ENCODE measurements at places on chromosomes 5 and 9.
A peak's percentile ranks its signal among the peaks of the same experiment; 100 is the strongest.

DNA sequence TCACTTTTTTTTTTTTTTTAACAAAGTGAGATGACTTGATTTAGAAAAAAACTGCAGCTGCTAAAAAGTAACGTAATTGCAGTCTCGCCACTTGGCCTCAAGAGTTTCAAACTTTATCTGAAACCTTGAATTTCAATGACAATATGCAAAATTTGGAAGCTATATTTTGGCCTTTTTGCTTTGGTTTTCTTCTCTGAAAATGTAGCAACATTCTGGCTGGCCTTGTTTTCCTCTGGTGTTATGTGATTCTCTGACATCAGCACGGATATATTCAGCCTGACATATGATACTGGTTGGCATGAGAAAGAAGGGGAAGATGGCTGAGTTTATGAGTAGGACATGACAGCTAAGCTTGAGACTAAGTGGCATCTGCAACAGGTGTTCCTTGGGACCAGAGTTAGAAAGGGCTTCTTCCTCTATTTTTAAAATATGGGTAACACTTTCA lies 136.5 kb downstream of the MEF2C start:
- DNase-seq = no peak

DNA sequence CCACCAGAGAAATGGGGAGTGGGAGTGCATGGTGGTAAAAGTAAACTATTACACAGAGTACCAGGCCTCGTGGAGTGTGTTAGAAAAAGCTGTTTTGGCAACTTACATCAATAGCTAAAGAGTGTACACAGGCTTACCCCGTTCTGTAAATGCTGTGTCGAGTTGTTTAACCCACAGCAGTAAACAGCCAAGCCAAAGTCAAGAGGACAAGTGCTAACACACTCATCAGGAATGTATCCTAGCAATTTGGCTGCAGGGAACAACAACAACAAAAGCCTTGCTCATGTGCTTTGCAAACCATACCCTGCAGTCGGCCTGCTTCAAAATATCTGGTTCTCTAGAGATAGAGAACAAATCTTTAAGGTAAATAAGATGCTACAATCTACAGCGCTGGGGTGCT lies 15.9 kb downstream of the DAP start:
- DNase-seq = no peak

DNA sequence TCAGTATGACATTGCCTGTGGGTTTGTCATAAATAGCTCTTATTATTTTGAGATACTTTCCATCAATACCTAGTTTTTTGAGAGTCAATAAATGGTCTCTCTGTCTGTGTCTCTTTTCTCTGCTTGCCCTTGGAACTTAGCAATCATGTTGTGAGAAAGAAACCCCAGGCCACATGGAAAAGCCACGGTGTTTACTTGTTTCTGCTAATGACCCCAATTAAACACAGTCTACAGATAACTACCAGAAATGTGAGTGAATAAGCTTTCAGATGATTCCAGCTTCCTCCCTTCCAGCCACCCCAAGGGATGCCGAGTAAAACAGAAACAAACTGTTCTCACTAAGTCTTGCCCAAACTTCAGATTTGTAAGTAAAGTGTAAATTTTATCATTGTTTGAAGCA lies 584.9 kb downstream of the MAT2B start:
- DNase-seq = no peak

DNA sequence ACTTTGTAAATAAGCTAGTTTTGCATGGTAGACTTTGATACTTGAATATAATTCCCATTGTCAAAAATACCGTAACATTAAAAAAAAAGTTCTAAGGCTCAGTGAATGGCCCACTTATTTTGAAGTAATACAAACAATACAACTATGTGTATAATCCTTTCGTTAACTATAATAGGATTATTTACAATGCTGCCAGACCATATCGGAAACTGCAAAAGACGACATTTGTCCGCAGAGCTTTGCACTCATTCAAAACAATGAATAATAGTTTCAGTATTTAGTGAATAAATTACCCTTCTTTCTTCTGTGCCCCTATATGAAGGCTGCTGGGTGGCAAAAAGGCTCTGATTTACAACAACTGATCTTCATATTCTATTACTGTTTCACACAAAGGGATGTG lies 121.8 kb downstream of the DROSHA start:
- no peak for DNase-seq

GRCh38 chr9:132943651-132944293 lies 644 bp downstream of the TSC1 start:
- peak; percentile 28 for DNase-seq

GRCh38 chr5:449151-449550 lies 6.2 kb downstream of the EXOC3 start:
- no peak for DNase-seq

DNA sequence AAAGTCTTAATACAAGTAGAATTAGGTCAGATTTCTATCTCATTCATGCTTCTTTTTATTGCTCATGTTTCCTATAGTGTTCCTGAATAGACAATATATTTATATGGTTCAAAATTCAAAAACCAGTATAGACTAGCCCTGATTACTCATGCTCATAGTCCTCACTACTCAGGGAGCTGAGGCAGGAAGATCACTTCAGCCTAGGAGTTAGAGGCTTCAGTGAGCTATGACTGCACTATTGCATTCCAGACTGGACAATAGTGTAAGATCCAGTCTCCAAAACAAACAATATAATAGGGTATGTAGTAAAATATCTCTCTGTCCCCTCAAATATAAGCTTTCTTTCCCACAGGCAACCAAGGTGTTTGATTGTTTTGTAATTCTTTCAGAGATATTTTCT lies 2.4 kb downstream of the ANKRD31 start:
- DNase-seq = no peak

GRCh38 chr9:115038178-115038577 lies 79.8 kb downstream of the TNC start:
- DNase-seq = no peak

- peak; percentile 92 for DNase-seq
Measured at GRCh38 chr9:101530076-101530711, 3.5 kb upstream of the RNF20 start.

DNA sequence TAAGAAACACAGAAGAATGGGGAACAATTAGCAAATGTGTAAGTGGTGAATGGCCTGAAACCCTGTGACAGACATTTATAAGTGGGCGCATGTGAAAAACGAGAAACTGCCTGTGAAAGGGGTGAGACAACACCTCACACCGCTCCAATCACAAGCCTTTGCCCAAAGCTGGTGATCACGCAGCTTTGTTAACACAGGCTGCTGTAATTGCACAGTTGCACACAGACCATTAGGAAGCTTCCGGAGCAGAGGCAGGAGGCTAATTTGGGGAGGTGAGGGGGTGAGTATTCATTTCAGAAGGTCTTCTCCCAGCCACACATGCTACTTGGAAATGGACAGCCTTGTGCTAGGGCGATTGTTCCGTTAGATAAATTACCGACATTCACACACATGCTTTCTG lies 294.0 kb downstream of the MED10 start:
- DNase-seq = no peak

DNA sequence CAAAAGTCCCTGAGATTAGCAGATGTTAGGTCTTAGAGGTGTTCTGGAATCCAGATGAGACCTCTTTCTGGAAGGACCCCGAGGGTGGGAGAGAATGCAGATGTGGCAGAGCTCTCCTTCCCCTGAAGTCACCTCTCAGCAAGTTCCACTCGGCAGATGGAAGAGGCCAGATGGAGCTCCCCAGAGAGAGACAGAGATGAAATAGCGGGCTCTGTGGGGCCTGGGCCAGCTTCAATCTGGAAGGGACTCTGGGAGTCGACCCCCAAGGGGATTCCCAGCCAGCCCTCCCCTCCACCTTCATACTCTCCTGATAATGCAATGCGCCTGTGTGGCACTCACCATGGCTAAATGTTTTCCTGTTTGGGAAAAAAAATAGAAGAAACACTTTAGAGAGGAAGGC lies 60.2 kb downstream of the WNK2 start:
- no peak for DNase-seq

DNA sequence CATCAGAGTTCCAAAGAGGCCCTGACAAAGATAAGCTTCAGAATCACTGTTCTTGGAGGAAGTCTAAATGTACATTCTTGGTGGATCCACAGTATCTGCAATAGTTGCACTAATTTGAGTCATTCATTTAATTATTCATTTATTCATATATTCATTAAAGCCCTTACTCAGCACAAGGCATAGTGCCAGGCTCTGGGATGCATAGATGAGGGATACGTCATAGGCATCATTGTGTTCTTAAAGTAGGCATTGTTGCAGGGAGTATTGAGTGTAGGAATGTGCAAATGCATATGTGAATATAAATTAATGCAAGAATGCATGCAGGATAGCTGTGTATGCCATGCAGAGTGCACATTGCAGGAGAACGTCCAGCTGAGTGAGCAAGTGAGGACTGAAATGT lies 100.7 kb downstream of the DRD1 start:
- no peak for DNase-seq

DNA sequence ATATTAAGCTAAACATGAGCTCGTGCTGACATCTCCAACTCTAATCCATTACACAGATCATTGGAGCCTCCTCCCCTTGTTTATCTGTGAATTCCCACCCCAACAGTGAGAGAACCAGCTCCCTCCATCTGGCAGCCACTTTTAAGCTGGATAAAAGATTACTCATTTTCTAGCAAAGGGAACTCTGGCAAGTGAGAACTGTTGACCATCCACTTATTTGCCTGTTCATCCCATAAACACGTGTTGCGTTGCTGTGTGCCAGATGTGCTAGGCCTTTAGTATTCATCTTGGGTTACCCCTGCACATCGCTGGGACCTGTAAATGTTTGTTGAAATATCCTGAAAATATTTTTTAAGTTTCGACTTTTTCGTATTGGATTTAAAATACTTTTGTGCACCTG lies 2.4 kb upstream of the TOR1A start:
- DNase-seq = peak; percentile 42

DNA sequence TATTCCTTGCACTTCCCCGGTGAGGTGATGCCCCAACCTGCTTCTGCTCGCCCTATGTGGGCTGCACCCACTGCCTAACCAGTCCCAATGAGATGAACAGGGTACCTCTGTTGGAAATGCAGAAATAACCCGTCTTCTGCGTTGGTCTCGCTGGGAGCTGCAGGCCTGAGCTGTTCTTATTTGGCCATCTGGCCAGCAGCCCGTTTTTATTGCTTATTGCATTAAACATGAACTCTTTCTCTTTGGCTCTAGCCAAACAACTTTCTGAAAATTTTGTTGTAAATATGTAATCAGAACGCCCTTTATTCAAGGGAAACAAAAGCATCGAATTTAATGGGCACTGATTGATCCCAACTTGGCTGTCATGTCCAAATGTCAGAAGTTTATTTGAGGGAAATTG lies 124.7 kb upstream of the FTMT start:
- no peak for DNase-seq

DNA sequence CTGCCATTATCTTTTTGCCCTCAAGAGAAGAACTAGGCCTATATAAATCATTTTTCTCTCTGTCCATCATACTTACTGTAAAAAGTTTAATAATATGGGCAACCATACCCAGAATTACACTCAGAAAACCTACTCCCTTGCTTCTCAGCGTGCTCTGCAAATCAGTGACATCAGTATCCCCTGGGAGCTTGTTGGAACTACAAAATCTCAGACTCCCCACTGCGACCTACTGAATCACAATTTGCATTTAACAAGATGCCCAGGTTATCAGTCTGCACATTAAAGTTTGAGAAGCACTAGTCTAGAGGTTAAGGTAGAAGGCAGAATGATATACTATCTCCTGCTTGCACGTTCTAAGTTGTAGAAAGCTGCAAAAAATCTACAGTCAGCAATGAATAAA lies 127.2 kb downstream of the MLLT3 start:
- DNase-seq = no peak

DNA sequence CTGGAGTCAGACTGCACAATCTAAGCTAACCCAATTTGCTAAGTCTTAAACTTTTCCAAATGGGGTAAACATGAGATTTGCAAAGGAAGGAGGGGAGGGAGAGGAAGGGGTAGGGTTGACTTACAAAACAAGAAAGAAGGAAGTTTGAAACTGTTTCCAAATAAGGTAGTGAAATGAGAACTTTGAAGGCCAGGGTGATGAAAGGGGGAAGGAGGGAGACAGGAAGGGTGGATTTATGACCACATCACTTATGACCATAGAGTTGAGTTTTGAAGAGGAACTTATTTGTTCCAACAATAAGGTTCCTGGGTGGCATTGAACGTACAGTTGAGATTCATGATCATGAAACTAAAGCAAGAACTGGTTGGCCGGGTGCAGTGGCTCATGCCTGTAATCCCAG lies 72.5 kb upstream of the DAPK1 start:
- DNase-seq = peak; percentile 64

DNA sequence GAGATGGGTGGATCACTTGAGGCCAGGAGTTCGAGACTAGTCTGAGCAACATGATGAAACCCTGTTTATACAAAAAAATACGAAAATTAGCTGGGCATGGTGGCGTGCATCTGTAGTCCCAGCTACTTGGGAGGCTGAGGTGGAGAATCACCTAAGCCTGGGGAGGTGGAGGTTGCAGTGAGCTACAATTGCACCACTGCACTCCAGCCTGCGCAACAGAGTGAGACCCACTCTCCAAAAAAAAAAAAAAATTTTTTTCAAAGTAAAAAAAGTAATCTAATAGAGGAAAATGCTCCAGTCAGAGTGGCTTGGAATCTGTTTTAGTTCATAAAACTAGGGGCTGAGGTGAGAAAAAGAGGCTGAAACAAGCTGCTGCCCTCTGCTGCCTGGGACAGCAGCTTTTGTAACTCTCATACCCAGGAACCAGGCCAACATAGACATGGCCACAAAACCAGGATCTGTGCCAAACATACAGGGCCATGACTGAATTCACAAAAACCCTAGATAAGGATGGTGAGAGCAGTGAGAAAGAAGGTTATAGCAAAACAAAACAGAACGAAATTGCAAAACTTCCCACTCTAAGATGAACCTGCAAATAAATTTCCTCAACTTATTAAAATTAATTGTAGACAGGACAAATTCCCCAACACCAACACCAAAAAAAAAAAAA lies 13.1 kb upstream of the DCAF12 start:
- DNase-seq = peak; percentile 96

GRCh38 chr5:157069949-157070348 lies 11.0 kb upstream of the HAVCR1 start:
- peak; percentile 4 for DNase-seq

DNA sequence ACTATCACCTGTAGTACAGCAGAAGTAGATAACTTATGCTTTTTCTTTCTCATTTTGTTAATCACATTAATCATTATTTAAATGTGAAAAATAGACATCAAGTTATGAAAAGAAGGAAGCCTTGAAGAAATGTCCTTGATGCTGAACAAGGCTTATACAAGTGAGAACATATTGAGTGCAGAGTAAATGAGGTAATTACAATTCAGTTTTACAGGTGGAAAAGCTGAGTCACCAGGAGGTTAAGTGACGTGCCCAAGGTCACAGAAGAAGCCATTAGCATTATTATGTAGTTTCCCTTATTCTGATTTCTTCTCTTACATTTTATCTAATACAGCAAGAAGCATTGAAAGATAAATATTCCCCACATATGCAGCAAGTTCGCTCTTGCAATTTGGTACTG lies 998.5 kb upstream of the CDH6 start:
- DNase-seq = no peak

- no peak for DNase-seq
Measured at GRCh38 chr9:124354346-124355038, 60.8 kb downstream of the PSMB7 start.

Data from hematopoietic multipotent progenitor cell treated with erythropoietin and hydrocortisone succinate and interleukin-3 and kit ligand, for 4 days (in vitro differentiated cells).